Naive thymus-derived CD4-positive, alpha-beta T cell (primary cell): ENCODE measurements at places on chromosomes 7 and 10. TPM values are rescaled to one million over a fixed set of nuclear protein-coding genes. Genes with fewer than 3 reads are reported as not detected.

GRCh38 chr10:77548157-77548556 is 89.5 kb downstream of the KCNMA1 start:
- no peak overlapping the region for H3K4me3 ChIP-seq
- H3K27me3 ChIP-seq = no peaks in the 10 kb centered on the region
- no peaks in the 10 kb centered on the region for H3K4me1 ChIP-seq

Gene INHBA
- 0.16 TPM for total RNA-seq

Gene PARD3
- 0.49 TPM for total RNA-seq

Gene NME8
- not detected for total RNA-seq

Gene ARMH3
- 27.6 TPM for total RNA-seq

- no peaks in the 10 kb centered on the region for H3K27me3 ChIP-seq
- H3K4me1 ChIP-seq = no peaks in the 10 kb centered on the region
- DNase-seq = no peak
- H3K36me3 ChIP-seq = no peaks in the 10 kb centered on the region
- H3K27ac ChIP-seq = no peak overlapping the region
These were observed 203.6 kb downstream of the SH2D4B start for GRCh38 chr10:80741278-80741677.

Gene AKR1C4
- not detected in 2 replicates for total RNA-seq

DNA sequence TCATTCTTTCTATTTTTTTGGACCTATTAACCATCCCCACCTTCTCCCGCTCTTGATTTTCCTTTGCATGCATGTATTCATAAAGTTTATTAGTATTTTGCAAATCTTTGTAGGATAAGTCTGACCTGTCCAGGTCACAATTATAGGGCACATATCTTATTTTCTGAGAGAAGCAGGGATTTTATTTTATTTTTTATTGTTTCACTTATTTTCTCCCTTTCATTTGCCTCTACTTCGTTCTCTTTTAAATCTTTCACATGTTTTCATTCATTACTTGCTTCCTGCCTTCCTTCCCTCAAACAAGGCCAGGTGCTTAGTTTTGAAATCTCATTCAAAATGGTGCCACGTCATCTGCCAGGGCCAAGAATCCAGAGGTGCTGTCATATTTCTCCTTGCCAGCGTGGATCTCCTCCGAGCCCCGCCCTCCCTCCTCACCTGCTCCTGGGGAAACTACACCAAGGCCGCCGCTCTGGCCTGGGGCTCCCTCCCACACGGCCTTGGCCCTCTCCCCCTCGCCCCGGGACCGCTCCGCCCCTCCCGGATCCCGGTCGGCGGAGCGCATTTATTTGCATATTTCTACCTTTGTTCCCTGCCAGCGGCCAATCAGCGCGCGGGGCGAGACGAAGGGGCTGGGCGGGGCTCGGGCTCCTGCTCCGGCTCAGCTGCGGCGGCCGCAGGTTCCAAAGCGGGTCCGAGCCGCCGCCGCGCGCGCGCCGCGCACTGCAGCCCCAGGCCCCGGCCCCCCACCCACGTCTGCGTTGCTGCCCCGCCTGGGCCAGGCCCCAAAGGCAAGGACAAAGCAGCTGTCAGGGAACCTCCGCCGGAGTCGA is at the start of gene TSPAN13:
Gene TSPAN13 (plus strand): TSS at position 654 of the 830 bp plus-strand sequence. CDS start 213 bp downstream, outside the sequence.
- H3K4me1 ChIP-seq = no peaks in the 10 kb centered on the region
- no peaks in the 10 kb centered on the region for H3K36me3 ChIP-seq
- peak; percentile 18 for DNase-seq
- no peak within 1 kb of the TSS for H3K27ac ChIP-seq
- peaks cover 8% of the 10 kb centered on the region for H3K27me3 ChIP-seq
